ENCODE measurements at places on chromosomes 3 and 15. TPM values are rescaled to one million over a fixed set of nuclear protein-coding genes. Genes with fewer than 3 reads are reported as not detected.
A peak's percentile ranks its signal among the peaks of the same experiment; 100 is the strongest.

DNA sequence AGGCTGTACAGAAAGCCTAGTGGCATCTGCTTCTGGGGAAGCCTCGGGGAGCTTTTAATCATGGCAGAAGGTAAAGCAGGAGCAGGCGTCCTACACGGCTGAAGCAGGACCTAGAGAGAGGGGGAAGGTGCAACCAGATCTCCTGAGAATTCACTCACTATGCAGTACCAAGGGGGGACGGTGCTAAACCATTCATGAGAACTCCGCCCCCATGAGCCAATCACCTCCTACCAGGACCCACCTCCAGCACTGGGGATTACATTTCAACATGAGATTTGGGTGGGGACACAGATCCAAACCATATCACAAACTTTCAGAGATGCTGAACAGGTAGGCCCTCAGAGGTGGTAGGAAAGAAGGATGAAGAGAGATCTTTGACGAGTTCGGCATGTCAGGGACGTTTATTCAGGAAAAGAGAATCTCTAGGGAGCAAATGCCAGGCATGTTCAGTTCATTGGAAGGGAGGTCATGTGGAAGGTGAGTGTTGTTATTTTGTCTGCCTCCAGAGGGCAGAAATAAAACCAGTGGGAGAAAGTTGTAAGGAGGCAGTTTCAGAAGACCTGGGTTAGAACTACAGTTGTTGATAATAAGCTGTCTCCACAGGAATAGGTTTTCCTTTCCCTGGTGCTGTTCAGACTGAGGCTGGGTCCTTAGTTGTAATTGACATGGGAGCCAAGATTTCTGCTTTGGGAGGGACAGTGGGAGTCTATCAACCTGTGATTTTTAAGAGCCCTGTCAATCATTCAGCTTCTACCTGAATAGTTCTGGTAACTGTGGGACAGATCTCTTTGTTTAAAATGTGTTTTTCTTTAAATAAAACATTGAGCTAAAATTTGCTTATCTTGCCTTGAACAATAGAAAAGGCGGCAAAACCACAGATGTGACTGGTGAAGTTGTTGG, 4.3 kb upstream of the FNDC3B start:
- DNase-seq: no peak

- peak; percentile 48 for DNase-seq
Observed at GRCh38 chr3:171346582-171347300, 113.5 kb downstream of the TNIK start.

DNA sequence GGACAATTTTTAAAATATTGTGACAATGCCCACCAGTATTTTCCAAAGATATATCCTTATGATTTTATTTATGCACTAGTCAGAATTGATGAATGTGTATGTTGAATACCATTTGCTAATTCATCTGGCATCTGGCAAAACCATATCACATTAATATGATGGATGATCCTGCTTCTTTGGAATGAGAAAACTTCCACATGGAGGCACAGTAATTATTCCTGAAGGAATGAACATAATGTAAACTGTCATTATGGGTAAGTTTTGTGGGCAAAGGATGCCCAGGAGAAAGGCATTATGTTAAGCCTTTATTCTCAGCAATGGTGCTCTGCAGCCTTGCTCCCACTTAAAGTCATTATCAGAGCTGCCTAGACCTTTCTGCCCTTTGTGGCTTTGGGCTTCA, 113.0 kb upstream of the MME start:
- no peak for DNase-seq

DNA sequence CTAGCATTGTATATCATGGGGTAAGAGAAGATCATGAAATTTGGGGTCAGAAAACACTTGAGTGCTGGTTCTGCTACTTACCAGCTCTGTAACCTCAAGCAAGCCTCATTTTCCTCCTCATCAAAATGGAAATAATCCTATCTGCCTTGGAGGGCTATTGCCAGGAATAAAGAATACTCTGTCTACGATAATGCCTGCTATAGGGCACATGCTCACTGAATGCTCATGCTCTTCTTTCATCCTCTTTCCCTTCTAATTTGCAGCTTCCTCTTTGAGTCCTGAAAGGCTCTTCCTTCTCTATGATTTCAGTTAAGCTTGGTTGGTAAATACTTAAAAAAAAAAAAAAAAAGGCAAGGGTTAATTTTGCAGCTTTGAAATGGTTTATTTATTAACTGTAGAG, 12.8 kb downstream of the RTP1 start:
- DNase-seq: no peak

GRCh38 chr3:58044691-58045483, 36.7 kb downstream of the FLNB start:
- no peak for DNase-seq

- no peak for DNase-seq
Observed at GRCh38 chr15:72249142-72249810, 18.3 kb upstream of the PKM start.

DNA sequence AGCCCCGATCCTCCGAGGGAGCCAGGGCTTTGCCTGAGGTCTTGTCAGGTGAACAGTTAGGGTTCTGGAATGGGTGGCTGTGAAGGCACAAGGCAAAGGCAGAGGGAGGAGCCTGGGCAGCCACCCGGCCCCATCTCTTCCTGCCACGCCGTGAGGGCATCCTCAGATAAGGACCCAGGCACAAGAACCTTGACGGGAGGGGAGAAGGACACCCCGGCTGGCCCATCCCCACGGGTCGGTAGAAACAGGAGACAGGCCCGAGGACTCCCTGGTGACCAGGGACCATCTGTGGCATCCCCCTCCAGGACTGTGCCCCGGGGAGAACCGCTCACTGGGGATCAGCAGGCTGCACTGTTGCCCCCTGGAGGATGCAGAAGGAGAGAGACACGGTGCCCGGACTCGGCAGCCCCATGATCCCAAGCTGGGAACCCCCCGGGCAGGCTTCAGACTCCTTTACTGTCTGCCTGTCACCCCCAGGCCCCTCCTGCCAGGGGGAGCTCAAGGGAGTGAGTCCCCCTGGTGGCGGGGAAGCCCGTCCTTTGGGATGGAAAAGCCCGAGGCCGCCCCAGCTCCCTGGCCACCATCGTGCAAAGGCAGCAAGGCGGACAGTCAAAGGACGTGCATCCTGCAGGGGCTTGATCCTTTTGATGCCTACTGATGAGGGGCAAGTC, 12.3 kb upstream of the PCSK6 start:
- DNase-seq: peak; percentile 44

- no peak for DNase-seq
Observed at GRCh38 chr3:45604066-45604465, 9.5 kb downstream of the LIMD1 start.

DNA sequence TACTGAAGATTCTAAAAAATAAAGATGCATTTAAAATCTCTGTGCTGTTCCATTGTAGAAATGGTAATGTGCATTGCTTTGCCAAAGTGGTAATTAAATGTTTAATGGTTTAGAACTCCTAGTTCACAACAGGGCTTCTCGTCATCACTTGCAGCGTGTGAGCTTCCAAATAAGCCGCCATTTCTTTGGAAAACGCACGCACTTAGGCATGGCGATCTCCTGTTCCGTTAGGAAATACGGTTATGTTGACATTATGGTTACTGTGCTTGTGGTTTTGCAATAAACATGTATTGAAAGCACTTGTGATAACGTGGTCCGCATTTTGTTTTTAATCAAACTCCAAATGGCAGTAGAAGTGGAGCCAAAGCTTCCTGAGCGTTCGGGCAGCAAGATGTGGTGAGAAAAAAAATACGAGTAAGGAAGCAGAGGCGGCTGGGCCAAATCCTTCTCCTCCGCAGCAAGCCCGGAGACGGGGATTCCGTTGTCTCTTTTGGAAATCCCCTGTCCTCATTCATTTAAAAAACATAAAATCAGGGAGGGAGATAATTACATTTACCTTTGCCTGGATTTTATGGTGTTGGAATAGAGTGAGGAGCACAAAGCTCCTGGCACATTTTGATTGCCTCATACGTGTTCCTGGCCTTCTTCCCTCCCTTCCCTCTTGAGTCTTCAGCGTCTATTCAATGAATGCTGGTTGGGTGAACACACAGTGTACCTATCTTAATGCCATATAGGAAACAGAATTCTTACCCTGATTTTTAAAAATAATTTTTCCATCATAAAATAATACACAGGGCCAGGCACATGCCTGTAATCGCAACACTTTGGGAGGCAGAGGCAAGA, 97.5 kb downstream of the SLC49A4 start:
- DNase-seq: no peak

GRCh38 chr3:23713641-23714040, 92.1 kb upstream of the UBE2E1 start:
- DNase-seq: no peak

- no peak for DNase-seq
Observed at GRCh38 chr3:30873671-30874070, 20.8 kb downstream of the GADL1 start.

DNA sequence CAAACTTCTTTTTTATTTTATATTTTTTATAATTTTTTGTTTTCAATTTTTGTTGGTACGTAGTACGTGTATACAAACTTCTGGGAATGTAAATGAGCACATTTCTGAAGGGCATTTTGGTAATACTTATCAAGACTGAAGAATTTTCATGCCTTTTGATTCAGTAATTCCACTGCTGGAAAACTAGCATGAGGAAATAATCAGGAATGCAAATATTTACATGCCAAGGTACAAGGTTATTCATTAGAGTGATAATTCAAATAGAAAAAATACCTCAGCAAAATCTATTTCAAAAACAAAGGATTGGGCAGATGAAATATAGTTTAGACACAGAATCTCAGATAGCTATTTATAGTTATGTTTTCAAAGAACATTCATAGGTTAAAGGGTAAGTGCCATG, 128.7 kb downstream of the DMXL2 start:
- DNase-seq: no peak

GRCh38 chr3:130671545-130672312, 74.9 kb downstream of the PIK3R4 start:
- DNase-seq: no peak

- peak; percentile 48 for DNase-seq
Observed at GRCh38 chr3:44624749-44625480, at the start of gene ZNF197. Gene ZNF197, plus strand, starts transcription at chr3:44625036. Its CDS starts 4,119 bp downstream, at chr3:44629155.

DNA sequence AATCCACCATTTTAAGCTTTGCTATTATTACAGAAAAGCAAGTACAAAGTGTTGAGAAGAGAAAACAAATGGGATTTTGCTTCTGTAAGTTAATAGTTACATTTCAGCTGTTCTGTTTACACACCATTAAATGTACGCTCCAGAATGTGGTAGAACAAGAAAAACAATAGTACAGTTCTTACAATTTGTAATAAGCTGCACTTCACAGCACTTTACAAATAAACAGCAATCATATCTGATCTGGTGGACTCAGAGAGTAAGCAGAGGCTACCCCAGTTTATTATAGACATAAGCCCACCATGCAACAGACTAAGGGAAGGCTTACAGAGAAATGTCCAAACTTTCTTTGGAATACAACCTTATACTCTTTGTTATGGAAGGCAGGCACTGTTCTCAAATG, 126.4 kb downstream of the OXSM start:
- no peak for DNase-seq

DNA sequence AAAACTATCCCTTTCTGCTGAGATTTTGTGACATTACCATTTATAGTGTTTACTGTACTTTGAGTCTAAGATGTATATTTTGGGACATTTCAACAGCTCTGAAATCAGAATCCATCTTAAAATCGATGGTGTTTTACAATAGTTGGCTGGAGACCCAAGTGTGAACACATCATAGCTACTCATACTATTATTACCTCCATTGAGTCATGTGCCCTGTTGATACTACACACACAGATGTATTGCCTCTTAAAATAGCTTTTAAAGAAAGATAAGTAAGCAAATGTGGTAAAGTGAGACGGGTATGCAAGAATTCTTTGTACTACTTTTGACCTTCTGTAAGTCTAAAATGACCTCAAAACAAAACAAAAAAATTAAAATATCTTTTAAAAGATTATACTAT, 6.7 kb downstream of the LMOD3 start:
- DNase-seq: no peak

DNA sequence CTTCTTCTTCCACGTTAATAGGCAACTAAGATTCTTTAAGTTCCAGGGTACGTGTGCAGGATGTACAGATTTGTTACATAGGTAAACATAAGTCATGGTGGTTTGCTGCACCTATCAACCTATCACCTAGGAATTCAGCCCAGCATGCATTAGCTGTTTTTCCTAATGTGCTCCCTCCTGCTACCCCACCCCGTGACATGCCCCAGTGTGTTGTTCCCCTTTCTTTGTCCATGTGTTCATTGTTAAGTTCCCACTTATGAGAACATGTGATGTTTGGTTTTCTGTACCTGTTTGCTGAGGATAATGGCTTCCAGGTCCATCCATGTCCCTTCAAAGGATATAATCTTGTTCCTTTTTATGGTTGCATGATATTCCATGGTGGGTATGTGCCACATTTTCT, 21.1 kb downstream of the GTF2A2 start:
- DNase-seq: no peak

GRCh38 chr3:190619761-190620160, 105.9 kb downstream of the IL1RAP start:
- no peak for DNase-seq

- DNase-seq: no peak
Observed at GRCh38 chr3:79111375-79112052, 656.3 kb downstream of the ROBO1 start.

HTR3E gene
- not detected for total RNA-seq

PIGBOS1 gene
- 4.8 TPM for total RNA-seq

ZNF860 gene
- total RNA-seq: 1.3 TPM

LRRIQ4 gene
- not detected for total RNA-seq

DPPA2 gene
- total RNA-seq: not detected

TMOD3 gene
- total RNA-seq: 48.3 TPM

SLC28A2 gene
- total RNA-seq: not detected

FANCD2 gene
- total RNA-seq: 11.3 TPM

ITGA11 gene
- 6.0 TPM for total RNA-seq

EPHA3 gene
- not detected for total RNA-seq

ZNF80 gene
- not detected for total RNA-seq

VGLL4 gene
- total RNA-seq: 75.1 TPM
